Hematopoietic multipotent progenitor cell treated with erythropoietin and hydrocortisone succinate and interleukin-3 and kit ligand, for 15 days (in vitro differentiated cells): ENCODE measurements at places on chromosomes 13 and 19.

DNA sequence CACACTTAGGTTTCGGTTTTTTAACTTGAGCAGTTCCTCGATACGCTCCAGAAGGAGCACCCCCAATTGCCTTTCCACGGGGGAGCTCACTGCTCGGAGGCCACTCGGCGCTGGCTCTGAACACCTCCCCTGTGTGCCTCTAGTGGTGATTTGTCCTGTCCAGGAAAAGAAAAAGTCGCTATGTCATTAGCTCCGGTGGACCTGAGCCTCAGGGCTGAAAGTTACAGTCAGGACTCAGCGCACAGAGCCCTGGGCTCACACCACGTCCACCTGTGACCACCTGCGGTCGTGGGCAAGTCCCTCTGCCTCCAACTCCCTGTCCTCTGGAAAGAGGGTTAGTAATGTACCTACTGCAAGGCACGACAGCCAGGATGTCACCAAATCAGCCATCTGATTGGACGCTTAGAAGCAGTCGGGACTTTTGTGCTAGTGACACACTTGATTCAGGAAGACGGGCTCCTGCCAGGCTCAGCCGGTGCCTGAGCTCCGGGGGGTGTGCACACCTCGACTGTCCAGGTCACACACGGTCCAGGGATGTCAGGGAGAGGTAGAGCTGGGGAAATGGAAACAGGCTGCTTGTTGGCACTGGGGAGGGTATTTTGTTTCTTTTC lies 3.9 kb upstream of the TMPRSS9 start:
- no peak for DNase-seq

- no peak for DNase-seq
These were observed 831 bp upstream of the CBARP start for GRCh38 chr19:1238369-1239303.

DNA sequence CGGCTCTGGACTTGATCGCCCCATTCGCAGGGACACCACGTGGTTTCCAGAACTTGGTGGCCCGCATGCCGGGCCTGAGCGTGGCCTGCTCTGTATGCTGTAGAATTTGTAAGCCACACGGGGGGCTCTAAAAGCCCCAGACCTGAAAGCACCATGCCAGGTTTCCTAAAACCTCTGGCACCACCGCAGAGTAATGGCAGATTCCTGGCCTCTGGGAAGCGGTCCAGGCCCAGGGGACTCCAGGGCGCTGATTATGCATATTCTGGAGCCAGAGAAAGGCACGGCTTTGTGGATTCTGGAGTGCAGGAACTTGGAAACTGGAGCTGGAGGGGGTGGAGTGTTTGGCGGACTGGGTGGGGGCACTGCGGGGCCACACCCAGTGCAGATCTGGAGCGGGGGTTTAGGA lies 3.7 kb downstream of the FTL start:
- no peak for DNase-seq

GRCh38 chr13:46861959-46862358 lies 34.9 kb downstream of the HTR2A start:
- no peak for DNase-seq

DNA sequence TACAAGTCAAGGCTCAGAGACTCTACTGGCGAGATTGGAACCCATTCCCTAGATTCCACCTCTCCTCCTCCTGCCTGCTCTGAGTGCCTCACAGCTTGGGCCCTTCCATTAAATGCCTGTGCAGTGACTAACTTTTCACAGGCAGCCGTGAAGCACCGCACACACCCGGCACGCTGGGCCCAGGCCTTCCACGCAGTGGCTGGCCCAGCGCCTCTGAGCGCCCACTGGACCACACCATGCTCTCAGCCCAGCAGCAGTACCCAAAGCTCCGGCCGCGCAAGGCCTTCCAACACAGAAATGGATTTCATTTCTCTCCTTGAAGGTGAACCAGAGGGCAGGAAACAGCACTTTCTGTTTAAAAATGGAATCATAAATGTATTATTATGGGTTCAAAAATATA lies 26.0 kb downstream of the RAB20 start:
- no peak for DNase-seq

DNA sequence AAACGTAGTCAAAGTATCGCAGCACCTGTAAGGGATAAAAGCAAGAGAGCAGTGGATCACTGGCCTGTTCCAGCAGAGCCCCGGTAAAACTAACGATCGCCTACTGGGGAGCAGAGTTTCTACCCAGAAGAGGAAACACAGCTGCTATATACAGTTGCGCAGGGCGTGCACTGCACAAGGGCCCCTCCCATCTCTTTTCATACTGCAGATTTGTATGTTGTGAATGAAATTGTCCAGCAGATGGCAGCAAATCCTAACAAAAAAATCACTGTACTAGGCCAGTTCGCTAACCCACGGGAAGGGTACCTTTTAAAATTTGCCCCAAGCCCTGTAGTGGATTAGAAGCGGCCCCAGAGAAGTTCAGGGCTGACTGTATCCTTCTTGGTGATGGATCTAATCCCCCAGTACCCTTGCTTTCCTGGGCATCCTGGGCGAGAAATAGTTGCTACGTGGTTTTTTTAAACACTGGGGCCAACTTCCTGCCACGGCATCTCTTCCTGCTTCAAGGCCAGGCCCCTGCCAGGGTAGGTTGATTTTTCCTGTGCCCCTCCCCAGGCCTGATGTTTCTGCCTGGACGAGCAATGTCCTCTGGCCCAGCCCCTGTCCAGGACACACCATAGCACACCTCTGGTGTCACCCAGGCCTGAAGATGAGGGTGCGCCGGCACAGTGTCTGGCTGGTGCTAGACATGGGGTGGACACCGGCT lies 127.0 kb downstream of the IER2 start:
- peak; percentile 79 for DNase-seq

DNA sequence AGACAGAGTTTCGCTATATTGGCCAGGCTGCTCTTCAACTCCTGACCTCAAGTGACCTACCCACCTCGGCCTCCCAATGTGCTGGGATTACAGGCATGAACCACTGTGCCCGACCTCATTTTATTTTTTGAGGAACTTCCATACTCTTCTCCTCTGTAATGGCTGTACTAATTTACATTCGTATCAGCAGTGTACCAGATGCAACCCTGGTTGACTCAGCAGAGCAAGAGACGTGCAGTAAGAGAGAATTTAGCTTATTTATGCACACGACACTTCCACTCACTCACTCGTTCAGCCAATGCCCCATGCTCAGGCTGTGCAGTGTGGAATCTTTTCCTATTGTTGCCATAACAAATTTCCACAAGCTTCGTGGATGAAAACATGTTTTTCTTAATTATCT lies 6.9 kb downstream of the KIR3DL3 start:
- DNase-seq = no peak

DNA sequence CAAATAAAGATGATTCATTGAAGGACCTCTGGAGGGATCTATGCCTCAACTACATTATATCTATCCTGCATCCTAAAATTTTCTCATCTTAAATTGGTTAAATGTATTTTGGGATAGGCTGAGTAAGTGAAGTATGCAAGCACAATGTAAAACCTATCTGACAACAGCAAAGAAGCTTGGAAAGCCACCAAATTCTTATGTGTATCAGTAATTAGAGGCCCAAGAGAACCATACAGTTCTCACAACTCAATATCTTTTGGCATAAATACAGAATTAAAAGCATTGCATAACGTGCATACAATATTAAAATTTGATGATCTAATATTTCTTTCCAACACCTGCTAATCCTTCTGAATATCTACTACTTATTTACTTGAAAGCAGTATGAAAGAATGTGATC lies 13.0 kb downstream of the POSTN start:
- no peak for DNase-seq

DNA sequence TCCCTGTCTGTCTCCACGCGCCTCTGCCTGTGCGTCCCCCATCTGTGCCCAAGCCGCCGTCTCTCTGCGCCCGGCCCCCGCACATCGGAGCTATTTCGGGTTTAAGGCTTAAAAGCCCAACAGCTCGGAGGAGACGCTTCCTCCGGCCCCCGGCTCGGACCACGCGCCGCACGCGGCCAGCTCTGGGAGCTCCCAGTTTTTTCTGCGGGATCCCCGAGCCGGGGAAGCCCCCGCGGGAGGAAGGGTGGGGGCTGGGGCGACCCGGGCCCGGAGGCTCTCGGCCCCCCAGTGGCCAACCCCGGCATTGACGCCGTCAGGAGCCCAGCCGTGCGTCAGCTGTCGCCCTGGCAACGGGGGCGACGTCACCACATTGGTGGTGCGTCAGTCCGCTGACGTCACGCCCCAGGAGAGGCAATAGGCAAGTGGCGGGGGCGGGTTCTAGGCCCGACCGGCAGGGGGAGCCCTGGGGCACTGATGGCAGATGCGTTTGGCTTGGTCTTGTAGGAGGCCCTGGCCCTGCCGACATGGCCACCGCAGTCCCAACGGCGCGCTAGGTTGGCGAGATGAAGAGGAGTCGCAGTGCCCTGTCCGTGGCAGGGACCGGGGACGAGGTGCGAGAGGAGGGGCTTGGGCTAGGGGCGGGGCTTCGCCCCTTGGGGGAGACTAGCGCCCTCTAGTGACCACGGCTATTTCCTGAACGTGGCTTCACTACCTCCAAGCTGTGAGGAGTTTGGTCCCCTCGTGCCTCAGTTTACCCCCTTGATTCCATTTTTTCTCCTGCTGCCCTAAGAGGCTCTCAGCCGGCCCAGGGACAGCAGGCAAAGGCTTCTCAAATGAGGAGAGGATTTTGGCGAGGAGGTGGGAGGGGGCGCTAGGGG lies 3.7 kb upstream of the PDE4A start:
- DNase-seq = peak; percentile 81

GRCh38 chr19:1450735-1451731 lies 1.1 kb downstream of the APC2 start:
- no peak for DNase-seq

GRCh38 chr13:83992566-83993358 lies 110.5 kb upstream of the SLITRK1 start:
- no peak for DNase-seq

GRCh38 chr13:106575896-106576295 lies 8.0 kb upstream of the ARGLU1 start:
- no peak for DNase-seq

- DNase-seq = no peak
These were observed 50.6 kb downstream of the HSPH1 start for GRCh38 chr13:31111136-31111535.

DNA sequence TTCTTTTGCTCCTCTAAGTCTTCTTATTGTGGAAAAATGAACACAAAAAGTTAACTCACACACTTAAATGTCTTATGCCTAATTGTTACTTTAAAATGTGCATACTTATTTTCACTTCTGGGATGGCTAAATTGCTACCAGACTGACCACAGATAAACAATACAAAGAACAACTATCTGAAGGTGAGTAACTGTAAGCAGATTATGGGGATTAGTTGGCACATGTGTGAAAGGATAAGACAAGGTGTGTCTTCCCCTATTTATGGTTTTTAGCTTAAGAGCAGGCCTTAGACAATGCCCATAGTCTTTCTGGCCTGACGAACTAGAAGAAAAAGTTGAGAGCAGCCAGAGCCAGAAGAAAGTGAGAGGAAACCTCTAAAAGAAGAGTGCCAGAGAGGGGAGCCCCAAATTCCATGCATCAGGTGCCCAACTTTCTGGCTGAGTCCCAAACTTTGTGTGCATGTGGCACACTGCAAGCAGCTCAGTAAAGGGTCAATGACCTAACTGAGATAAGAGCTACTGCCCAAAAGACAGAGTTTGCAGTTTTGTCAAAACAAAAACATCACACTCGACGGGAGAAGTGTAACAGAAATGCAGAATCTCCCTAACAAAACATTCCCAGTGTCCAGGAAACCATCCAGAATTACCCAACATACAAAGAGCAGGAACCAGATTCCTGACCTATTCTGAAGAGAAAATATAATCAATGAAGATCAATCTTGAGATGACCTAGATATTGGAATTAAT lies 375.4 kb downstream of the KCNRG start:
- no peak for DNase-seq
